ENCODE measurements at places on chromosomes 5 and 9.
A peak's percentile ranks its signal among the peaks of the same experiment; 100 is the strongest.

DNA sequence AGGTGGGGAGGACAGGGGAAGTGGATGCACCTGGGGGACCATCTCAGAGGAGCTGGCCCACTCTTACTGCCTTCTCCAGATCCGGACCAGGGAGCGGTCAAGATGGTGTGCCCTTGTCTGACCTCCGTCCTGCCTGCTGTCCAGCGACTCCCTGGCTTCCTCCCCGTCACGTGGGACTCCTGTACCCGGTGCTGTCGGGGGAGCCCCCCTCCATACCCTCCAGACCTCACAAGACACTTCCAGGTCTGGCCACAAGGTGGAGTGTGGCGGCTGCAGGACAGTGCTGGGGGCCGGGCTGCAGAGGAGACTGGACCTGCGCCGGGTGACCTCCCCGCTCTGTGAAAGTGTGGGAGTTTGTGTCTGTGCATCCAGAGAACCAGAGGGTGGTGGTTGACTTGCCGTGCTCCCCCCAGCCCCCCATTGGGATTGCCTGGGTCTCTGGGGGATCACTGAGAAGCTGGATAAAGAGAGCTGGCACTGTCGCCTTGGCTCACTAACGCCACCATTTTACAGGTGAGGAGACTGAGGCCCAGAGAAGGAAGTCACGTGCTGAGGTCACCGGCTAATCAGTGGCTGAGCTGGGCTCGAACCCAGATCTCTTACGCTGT, 1.9 kb upstream of the CRB2 start:
- peak; percentile 21 for DNase-seq

GRCh38 chr5:158614951-158615350, 484.8 kb downstream of the EBF1 start:
- DNase-seq, result no peak

DNA sequence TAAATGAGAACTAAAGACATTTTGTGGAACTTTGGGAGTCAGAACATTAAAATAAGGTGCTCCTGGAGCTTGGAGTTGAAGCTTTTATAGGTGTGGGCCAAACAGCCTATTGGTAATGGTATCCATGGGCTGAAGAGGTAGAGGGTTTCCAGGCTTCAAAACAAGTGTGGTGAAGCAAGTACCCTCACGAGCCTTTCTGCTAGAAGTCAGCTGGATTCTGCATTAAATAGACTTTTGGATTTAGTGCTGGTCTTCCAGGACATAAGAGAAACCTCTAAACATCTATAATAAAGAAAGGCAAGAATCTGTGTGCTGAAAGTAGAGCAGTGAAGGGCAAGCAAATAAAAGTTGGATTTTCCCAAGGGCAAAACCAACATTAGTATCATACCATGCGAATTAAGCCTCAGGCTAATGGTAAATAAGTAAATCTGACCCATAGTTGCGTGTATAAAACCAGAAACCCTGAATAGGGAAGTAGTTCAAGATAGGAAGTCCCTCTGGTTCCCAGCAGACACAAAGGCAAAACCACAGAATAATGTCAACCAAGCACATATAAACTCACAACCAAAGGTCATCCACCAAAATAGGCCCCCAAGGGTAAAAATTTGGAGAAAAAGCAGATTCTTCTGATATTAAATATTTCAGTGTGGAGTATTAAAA, 306.3 kb downstream of the TLE4 start:
- DNase-seq, result no peak

- no peak for DNase-seq
These were observed 676.4 kb downstream of the PRELID2 start for GRCh38 chr5:145158730-145159129.

DNA sequence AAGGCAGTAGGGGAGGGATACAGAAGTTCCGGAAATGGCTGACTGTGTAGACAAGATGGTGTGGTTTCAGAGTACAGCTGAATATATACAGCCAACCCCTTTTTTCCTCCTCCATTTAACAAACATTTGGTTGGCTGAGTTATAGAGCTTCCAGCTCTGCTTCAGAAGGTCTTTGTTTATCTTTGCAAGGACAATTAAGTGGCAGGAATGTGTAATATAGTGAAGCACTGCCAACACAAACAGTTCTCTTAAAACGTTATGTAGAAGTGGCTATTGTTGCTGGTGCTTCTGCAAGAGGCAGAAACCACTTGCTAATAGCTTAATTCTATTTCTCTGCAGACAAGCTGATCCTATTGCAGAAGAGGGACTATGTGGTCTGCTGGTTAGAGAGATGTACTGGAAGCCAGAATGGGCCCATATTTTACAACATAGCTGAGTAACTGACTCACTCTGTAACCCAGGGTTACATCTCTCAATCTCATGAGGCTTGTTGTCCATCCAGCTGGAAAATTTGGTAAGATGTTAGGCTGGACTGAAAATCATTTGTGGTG, 62.7 kb upstream of the OSMR start:
- DNase-seq, result no peak

DNA sequence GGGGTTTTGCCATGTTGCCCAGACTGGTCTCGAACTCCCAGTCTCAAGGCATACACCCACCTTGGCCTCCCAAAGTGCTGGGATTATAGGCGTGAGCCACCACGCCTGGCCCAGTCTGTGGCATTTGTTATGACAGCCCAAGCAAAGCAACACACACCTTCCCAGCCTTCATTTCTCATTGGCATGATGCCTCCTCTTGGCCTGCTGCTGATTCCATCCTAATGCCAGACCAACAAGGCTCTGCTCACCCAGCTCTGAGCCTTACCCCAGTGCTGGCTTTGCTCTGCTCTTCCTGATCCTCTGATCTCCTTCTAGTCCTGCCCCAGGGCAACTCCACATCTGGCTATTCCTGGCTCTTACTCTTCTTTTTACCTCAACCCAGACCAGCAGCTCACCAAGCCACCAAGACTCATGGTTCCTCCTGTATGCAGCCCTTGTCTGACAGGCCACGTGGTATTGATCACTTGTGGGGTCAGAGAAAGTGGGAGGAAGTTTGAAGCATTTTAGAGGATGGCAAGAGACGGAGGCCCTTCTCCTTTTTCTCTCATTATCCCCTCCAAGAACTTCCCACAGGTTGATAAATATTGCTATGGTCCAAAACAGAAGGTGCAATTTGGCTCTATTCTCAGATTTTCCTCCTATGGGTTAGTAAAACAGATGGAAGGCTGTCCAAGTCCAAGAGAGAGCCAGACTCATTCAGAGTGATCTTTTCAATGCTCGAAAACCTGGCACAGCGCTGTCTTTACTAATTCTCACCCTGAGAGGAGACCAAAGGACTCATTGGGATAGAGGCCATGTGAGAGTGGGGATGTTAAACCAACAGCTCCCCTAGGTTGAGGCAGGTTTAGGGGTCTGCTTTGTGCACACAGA, 958 bp downstream of the CD180 start:
- no peak for DNase-seq

- no peak for DNase-seq
These were observed 181.8 kb downstream of the ASTN2 start for GRCh38 chr9:117233016-117233415.

- DNase-seq, result no peak
These were observed 140.3 kb upstream of the PPP2R2B start for GRCh38 chr5:147018812-147019211.

DNA sequence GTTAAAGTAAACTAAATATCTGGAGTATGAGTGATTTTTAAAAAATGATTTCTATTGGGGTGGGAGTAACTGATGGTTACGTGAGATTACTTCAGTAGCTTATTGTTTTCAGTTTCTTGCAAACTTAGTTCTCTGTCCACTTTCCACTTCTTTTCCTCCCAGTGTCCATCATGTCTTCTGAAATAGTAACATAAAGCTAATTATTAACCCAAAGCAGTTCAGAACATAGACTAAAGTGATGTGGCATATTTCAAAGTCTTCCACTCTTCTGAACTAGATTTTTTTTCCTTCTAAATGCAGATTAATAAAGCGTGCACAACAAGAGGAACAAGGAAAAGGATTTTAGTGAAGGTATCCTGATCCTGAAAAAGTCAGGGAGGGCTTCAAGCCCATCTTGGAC, 114.1 kb downstream of the MAN2A1 start:
- no peak for DNase-seq

DNA sequence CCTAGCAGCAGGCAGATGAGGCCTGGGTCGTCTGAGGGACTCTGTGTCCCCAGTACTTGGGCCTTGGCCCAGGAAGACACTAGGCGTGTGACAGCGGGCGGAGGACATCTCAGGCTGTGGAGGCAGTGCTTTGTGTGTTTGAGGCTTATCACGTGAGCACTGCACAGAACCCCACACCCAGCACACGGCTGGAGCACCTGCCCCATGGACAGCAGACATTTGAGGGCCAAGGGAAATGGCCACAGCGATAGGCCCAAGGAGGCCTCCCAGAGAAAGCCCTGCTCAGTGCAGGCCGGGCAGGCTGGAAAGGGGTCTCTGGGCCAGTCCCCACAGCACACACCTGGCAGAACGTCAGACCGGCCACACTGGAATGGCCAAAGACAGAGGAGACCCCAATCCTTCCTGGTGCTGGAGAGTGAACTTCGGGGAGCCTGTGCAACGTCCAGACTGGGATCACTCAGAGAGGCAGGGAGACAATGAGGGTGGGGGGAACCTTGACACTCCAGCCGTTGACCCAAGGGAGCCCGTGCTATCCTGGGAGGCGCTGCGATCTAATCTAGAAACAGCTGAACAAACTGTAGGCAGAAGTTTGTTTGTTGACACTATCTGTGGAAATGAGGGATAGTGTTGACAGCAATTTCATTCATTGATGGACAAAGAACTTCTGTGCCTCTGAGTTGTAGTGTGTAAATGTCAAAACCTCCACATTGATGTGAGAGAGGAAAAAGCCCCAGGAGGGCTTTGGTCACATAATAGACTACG, 19.6 kb upstream of the FLT4 start:
- DNase-seq, result no peak

DNA sequence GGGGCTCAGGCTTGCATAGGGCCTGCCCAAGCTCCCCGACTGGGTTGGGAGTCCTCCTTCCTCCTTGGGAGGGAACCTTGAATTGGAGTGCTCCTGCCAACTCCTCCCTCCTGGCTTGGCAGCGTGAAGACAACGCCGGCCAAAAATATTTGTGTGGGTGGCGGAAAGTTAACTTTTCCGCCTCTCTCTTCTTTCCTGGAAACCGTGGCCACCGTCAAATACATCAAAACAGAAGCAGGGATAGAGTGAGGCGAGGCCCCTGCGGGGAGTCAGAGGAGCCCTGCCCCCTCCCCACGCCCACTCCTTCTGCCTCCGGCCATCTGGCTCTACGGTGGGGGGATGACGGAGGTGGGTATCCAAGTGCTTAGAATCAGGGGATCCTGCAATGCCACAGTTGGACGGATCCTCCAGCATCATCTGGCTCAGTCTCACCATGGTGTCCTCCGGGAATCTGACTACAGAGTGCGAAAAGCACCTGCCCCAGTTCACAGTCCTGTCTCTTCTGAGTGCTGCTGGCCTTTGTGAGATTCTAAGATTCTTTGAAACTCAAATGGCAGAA, 25.2 kb upstream of the SYNPO start:
- DNase-seq, result no peak

- DNase-seq, result no peak
These were observed 74.0 kb downstream of the WDR41 start for GRCh38 chr5:77418162-77418561.
